ENCODE measurements at places on chromosomes 12 and 14.

DNA sequence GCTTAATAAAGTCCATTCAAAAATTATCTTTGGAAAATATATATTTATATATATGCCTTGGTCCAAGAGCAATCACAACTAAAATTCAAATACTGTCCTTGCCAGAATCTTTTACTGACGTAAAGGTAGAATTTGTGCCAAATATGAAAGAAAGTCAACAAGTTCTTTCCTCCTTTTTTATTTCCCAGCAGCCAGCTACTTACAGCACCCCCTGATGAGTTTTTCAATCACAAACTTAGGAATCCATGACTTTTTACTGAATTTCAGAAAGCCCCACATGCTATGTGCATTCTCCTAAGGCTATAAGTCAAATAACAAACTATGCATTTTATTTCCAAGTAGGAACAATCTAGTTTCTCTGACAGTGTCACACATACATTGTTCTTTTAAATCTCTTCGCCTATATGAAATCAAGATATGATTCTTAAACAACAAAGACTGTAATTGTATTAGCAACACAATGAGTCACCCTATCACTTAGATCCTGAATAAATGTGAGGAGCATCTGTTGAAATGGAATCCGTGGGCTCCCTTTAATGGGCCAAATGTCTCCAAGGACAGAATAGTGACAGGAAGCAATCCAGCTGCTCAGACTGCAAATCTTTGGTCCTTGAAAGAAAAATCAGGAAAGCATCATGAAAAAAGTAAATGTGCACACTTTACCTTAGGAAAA lies 271.4 kb downstream of the DUSP6 start:
- DNase-seq: no peak

GRCh38 chr12:87807086-87807485 lies 222.1 kb downstream of the C12orf50 start:
- no peak for DNase-seq

DNA sequence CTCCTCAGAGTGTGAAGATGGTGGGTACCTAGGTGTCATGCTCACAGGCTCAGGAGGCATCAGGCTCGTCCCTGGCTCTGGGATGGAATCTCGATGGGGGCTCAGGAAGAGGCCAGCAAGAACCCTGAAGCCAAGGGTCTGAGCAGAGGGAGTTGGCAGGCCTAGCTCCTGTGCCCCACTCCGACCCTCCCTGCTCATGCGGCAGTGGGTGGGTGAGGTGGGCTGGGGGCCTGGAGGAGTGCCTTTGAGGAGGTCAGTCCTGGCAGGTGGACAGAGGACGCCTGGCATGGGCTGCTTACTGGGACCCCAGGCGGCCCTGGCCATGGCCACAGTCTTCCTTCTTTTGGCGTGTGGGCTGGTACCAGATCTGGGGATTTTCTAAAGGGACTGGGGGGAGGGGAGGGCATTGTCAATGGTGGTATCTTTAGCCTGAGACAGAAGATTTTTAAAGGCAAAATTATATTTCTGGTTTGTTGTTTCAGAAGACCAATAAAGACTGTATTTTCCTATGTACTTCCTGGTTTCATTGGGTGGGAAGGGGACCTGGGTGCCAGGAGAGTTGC lies 16.0 kb downstream of the LRTM2 start:
- no peak for DNase-seq

DNA sequence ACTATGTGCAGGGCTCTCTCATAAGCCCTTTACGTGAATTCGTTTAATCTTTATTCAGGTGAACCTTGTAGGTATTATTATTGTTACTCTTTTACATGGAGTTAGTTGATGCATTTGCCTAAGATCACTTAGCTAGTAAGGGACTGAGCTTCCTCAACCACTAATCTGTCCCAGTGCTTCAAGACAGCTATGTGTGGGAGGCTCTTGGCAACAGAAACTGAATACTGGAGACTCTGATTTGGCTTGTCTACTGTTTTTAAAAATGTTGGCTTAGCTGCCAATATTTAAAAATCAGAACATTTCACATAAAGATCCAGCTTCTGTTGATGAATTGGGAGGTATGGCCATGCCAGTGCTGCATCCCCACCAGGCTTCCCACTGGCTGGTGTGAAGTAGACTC lies 6.8 kb downstream of the KNTC1 start:
- no peak for DNase-seq

DNA sequence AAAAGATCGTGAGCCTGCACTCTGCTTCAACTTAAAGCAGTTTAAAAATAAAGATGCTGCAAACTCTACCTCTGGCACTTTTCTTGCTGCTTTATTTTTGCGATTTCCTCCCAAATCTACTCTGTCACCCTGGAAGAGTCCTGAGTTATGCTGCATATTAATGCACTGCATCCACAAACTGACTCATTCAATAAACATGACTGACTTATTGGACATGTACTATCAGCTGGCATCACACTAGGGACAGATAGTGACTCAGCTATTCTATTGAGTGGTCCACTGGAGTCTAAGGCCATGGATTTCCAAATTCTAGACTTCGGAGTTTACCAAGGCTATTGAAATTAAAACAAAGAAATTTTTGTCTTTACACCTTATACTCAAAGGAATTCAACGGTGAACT lies 90.7 kb upstream of the PTPRR start:
- peak; percentile 87 for DNase-seq

- DNase-seq: peak; percentile 49
These were observed 57.1 kb downstream of the ZDHHC17 start for GRCh38 chr12:76820888-76821482.

DNA sequence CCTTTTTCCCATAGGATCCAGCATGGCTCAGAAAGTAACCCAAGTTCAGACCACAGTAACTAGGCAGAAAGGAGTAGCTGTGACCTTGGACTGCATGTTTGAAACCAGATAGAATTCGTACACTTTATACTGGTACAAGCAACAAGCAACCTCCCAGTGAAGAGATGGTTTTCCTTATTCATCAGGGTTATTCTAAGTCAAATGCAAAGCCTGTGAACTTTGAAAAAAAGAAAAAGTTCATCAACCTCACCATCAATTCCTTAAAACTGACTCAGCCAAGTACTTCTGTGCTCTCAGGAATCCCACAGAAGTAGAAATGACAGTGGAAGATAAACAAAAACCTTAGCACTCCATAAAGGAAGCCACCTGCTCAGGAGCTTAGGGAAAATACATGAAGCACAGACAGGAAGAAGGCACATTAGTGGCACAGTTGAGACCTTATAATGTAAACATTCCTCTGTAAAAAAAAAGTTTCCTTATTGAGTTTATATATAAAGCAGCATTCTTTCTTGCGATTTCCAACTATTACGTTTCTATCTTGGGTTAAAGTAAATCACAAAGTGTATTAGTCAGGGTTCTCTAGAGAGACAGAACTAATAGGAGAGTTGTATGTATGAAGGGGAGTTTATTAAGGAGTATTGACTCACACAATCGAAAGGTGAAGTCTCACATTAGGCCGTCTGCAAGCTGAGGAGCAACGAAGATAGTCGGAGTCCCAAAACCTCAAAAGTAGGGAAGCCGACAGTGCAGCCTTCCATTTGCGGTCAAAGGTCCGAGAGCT lies 398.4 kb downstream of the DAD1 start:
- DNase-seq: peak; percentile 75

GRCh38 chr12:673849-674248 lies 10.6 kb upstream of the NINJ2 start:
- no peak for DNase-seq

DNA sequence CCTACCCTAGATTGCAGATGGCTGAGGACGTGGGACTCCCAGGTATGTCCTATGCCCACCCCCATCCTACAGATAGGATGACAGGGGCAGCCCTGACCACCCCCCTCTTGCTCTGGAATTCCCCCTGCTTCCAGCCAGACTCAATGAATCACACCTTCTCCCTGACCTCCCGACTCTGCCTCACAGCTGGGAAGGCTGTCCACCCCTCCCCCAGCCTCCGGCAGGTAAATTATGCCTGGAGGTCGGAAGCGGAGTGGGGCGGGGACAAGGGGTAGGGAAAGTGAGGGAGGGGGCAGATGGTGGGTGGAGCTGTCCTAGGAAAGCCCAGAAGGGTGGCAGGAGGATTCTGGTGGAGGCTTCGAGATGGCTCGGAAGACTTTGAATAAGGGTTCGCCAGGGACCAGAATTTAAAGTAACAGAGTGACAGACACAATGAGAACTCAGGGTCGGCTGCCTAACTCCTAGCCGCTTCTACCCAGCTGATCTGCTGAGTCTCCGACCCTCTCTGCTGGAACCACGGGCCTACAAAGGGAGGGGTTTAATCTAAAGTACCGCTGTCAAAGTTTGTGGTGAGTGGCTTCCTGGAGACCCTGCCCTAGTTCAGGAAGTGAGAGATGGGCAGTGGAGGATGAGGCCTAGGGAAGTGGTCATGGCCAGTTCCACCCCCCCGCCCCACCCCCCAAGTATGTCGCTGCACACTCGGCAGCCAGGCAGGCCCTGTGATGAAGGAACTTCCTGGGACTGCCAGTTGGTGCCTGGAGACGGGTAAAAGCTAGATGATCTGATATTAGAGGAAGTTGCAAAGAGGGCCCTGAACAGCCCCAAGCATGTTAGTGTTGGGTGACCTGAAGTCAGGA lies 4.2 kb downstream of the PLEKHG3 start:
- peak; percentile 47 for DNase-seq

GRCh38 chr12:75694534-75695268 lies 183.3 kb upstream of the KRR1 start:
- peak; percentile 74 for DNase-seq

- DNase-seq: peak; percentile 41
These were observed 40.7 kb downstream of the PPFIBP1 start for GRCh38 chr12:27564612-27565213.

- DNase-seq: peak; percentile 41
These were observed 49.2 kb downstream of the FBXL14 start for GRCh38 chr12:1544996-1545700.

DNA sequence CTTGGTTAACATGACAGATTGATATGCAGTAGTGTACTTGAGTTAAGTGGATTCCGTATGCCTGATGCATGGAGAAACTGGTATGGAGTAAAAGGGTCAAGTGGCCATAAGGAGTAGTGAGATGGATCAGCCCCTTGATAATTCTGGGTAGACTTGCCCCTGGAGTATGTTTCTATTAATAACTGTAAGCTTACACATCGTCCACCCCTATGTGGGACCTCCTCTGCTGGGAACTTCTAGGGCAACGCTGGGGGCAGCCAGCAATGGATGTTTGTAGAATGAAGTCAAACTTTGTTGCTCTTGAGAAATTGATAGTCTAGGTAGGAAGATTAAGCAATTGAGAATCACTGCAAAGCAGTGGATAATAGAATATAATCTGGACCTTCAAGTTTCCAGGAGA lies 3.5 kb downstream of the C12orf75 start:
- DNase-seq: peak; percentile 86

GRCh38 chr12:121048442-121048841 lies 9.4 kb upstream of the OASL start:
- no peak for DNase-seq

- DNase-seq: peak; percentile 63
These were observed 31.2 kb downstream of the GSC start for GRCh38 chr14:94738751-94739150.

GRCh38 chr14:97571866-97572555 lies 774.8 kb downstream of the VRK1 start:
- no peak for DNase-seq

DNA sequence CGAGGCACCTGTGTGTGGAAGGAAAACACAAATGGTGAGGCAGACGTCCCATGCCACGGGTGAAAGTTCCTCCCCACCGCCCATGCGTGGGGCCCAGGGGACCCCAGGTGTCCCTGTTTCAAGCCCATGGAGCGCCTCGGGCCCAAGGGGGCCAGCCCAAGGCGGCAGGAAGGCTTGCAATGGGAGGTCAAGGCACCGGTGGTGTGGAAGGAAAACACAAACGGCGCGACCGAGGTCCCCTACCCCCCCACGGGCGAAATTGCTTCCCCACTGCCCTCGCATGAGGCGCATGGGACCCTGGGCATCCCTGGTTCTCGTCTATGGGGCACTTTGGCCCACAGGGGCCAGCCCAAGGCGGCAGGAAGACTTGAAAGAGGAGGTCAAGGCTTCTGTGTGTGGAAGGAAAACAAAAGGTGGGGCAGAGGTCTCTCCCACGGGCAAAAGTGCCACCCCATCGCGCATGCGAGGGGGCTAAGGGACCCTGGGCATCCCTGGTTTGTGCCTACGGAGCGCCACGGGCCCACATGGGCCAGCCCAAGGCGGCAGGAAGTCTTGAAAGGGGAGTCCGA lies 379.4 kb downstream of the ALG10 start:
- DNase-seq: no peak
